NCI-H82 (cell line): ENCODE measurements at places on chromosomes 3 and 15.
A peak's percentile ranks its signal among the peaks of the same experiment; 100 is the strongest.

- no peak for DNase-seq
These were observed 25.8 kb upstream of the GOLGA6C start for GRCh38 chr15:75232252-75232813.

DNA sequence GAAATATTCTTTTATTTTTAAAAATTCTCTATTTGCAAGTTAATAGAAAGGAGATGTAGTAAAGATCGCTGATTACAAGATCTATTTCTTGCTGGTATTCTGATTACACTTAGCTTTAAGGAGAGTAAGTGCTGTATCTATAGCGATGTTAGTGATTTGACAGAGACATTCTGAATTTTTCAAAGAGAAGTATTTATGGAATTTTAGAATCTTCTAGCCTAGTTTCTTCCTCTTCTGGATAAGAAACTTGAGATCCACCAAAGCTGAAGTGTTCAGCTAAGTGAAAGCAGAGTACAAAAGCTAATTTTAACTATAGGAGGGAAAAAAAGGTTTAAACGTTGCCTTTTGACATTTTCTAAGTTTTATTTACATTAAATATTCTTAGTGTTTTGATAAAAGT lies 72.1 kb upstream of the RARB start:
- no peak for DNase-seq

- peak; percentile 87 for DNase-seq
These were observed 22.5 kb downstream of the RIOX2 start for GRCh38 chr3:97949743-97950142.

DNA sequence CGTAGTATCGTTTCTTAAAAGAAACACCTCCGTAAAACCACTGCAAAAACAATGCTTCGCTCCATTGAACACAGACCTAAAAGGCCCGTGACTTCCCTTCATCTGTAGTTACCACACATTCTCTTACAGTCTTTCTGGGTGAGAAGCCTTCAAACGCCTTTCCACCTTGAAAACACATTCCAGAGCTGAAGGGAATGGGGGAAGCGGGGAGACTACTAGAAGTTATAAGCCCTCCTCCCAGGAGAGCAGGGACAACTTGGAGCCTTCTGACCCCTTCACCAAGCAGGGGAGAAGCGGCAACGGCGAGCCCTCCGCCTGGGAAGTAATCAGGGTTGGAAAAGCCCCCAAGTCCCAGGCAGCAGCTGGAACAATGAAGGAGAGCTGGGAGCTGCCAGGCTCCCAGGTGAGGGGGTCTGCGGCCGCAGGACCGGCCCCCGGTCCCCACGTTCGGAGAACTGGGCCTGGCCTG lies 461 bp downstream of the SECISBP2L start:
- peak; percentile 66 for DNase-seq

- no peak for DNase-seq
These were observed 124.5 kb upstream of the TBL1XR1 start for GRCh38 chr3:177321819-177322218.

- no peak for DNase-seq
These were observed 31.0 kb upstream of the THBS1 start for GRCh38 chr15:39549912-39550311.

- peak; percentile 70 for DNase-seq
These were observed 66.1 kb downstream of the RPN1 start for GRCh38 chr3:128584412-128585020.

GRCh38 chr15:91047545-91048199 lies 25.3 kb upstream of the VPS33B start:
- no peak for DNase-seq

DNA sequence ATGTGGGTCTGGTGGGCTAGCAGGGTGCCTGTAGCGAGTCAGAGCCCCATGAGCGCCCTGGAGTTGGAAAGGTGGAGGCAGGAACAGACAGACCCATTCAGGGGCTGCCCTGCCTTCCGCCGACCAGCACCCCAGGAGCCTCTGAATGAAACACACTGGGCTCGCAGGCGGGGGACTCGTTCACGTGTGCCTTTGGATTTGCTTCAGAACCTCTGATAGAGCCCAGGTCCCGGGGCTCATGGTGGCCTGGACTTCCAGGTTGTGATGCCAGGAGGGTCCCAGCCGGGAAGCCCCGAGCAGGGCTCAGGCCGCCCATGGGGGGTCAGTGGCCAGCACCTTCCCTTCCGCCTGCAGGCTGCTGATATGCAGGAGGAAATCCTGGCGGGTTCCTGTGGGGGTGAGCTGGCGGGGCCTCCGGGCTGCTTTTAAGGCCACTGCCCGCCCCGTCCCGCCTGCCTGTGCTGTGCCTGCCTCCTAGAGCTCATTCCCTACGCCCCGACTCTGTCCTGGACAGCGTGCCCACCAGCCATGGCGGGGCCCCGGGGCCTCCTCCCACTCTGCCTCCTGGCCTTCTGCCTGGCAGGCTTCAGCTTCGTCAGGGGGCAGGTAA lies at the start of gene STAB1:
Gene STAB1, plus strand, starts transcription at position 453 of the 610 bp plus-strand sequence. Its CDS starts 76 bp downstream, at position 529.
- DNase-seq, result no peak

DNA sequence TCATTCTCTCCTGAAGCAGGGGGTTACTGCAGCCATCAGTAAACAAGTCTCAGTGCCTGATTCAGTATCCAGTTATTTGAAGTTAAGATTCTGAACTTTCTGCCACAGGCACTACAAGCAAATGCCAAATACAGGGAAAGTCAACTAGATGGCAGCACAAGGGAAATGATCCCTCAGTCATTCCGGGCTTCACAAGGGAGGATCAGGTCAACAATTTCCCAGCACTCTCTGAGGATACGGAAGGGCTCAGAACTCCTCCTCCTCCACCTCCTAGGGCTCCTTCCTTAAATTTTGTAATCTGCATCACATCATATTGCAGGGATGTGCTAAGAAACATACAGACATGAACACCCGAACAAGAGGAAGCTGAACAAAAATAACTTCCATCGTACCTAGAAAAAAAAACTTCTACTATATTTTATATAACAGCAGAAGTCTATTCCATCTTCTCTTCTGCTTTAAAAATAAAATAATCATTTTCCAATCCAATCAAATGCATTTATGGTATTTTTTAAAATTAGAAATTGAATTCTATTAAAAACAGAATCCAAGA lies 187.1 kb downstream of the FMN1 start:
- DNase-seq, result peak; percentile 37

- DNase-seq, result no peak
These were observed 45.2 kb downstream of the PTPN9 start for GRCh38 chr15:75533945-75534344.

DNA sequence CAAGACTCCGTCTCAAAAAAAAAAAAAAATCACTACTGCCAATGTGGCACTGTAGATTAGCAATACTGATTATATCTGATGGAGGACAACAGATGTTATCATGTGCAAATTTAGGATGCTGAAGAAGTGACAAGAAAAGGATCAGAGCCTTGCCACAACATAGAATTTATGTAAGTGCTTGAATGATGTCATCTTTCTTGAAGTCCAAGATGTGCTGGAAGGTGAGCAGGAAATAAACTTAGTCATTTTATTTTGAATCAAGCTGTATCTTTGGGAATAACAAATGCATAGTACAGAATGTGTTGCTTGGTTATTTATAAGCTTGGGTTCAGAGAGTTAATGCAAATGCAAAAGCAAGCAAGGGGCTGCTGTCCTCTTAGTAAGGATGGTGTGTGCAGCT lies 47.1 kb downstream of the IL12A start:
- DNase-seq, result no peak

- DNase-seq, result peak; percentile 70
These were observed 238.7 kb upstream of the P2RY1 start for GRCh38 chr3:152595975-152596821.

DNA sequence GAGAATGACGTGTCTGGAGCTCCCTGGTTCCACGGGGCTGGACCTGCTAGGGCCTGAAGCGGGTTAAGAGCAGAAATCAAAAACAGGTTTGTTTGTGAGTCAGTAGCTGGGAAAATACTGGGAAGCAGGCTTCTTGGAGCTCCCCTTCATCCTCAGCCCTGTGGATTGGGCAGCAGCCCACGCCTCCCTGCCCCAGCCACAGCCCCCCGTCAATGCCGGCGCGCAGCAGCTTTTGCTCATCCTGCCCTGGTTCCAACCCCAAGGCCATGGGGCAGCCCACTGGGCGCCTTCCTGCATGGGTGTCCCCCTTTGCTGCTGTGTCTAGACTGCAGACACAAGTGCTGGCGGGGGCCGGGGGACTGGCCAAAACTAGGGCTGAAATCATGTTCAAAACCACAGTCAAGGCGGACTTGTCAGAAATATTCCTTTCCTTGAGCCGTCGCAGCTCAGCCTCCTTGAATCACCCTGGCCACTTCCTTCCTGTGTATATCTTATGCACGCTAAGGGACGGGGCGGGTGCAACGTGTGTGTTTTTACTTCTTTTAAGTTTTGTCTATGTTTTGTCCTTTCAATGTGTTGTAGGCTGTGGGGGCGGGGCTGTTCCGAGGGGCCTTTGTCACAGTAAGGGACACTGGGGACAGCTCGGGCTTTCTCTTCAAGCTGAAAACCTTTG lies 108.1 kb downstream of the KLF13 start:
- no peak for DNase-seq

- DNase-seq, result no peak
These were observed 227.4 kb upstream of the CMC1 start for GRCh38 chr3:28013864-28014473.

DNA sequence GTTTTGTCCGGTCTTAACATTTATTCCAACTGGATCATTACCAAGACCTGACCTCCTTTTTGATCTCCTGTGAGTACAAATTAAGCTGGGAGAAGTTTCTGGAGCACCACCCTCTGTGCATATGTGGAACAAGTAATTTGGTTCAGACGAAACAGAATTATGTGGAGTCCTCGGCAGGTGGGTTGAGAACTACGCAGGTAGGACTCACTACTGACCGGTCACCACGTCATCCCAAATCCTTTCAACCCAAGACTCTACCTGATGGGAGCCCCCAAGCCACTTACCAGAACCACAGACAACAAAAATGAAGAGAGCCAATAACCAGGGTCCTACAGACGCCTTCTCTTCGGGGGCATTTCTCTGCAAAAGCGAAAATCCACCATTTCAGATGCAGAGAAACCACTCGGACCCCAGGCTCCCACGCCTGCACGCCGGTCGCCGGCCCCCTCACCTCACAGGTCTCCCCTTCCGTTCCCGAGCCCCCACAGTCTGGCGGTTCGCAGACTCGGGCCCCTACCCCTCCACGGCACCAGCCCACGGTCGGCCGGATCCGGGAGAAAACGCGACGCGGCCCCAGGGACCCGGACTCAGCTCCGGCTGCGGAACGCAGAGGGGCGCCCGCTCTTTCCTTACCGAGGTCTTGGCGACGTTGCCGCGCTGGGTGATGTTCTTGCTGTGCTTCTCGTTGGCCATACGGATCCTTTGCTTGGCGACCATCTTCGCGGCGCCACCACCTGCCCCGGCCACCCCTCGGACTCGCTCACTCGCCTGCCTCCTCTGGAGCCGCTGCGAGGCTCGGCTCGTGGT lies 674 bp downstream of the SERP1 start:
- peak; percentile 68 for DNase-seq

DNA sequence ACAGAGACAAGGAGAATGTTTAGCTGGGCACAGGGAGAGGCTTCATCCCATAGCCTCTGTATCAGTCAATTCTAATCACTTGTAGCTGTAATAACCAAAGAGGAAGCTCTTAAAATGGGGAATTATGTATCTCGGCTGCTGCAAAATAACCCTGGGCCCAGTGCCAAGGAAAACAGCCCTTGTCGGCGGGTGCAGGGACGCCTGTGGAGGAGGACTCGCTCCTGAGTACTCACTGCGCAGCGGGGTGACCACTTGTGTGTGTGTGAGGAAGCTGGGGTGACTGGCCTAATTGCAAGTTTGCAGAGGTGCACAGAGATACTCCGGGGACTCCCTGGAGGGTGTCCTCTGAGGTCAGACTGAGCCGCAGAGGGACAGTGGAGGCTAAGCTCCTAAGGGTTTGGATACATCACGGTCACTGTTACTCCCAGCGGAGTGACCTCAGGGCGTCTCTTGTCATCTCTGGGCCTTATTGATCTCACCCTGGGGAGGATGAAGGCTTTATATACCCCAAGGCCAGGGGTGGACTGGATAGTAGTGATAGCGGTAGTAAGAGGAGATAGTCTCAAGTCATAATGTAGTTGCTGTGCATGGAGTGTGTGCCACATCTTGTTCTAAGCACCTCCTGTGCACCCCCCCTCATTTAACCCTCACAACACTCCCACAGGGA lies 37.2 kb downstream of the SLC6A6 start:
- no peak for DNase-seq

DNA sequence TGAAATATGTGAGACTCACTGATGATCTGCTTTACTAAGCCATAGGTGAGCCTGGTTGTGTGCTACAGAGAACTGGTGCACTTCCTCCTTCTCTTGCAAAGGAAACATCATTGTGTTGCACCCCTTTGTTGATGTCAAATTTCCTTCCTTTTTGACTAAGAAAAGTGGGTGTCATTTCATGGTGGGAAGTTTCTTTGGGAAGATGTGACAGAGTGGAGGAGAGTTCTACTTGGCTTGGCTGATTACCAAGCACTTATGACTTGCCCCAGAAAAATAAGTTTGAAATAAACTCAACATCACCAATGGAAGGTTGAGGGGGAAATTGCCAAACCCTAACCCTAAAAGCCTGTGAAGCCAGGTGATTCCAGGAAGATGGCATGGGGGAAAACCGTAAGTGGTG lies 53.5 kb upstream of the KIF23 start:
- no peak for DNase-seq

DNA sequence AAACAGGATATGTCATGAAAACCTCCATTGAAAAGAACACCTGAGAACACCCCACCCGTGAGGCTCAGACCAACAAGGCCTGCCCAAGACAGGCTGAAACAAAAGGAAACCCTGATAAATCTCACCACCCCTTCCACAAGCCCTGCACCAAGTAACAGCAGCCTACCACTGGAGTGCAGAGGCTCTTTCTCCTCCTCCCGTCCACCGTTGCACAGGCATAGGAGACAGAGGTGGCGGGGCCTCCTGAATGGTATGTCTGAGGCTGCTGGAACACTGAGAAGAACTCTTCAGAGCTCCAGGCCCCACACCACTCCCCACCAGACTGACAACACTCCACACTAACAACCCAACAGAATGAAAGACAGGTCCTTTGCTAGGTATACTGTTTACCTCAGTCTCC lies 21.4 kb downstream of the CHDH start:
- DNase-seq, result no peak

DNA sequence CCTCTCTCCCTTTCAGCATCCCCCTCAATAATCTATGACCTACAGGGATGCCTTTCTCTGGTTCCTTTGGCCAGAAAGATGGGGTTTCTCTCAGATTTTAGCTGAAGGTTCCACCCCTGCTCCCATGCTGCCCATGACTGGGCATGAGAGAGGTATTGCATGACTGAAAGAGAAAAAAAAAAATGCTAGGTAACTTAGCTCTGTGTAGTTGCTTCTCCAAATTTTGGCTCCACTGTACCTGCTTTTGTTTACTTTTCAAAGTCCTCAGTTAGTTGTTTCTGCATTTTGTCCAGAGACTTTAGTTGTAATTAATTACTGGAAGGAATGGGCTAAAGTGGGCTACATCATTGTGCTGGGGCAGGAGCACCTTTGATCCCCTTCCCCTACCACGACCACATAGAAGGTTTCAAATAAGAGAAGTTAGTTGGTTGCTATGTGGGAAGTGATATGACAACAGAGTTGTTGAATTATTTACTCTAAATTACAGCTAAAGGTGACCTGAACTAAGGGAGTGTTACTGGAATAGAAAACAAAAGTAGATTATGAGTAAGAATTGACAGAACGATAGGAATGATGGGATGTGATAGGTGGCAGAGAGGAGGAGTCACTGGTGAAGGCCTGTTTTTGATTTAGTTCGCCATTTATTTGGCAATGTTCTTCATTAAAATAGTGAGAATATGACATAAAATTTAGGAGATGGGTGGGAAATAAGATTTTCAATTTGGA lies 605.4 kb upstream of the NR2F2 start:
- no peak for DNase-seq

GRCh38 chr3:170296703-170297102 lies 60.8 kb upstream of the SKIL start:
- DNase-seq, result no peak
